ENCODE measurements at places on chromosomes 1 and 21. TPM values are rescaled to one million over a fixed set of nuclear protein-coding genes. Genes with fewer than 3 reads are reported as not detected.

DNA sequence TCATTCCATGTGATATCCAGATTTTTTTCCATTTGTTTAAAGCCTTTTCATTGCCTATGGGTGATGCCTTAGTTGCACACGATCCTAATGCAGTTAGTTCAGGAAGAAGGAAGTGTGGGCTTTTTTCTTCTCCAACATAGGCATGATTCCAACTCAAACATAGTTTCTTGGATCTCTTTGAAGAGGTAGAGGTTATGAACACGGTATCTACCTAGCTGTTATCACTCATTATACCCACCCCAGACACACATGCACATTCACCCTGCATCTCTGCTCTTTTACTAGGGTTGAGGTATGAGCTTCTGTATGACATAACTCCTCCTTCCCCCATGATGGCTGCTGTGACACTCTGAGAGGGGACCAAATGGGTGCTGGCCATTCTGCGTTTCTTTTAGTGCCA is 122.1 kb upstream of the ZNF648 start:
- no peak for DNase-seq

- DNase-seq: no peak
Measured at GRCh38 chr21:14630556-14631069, 84.5 kb upstream of the SAMSN1 start.

- DNase-seq: no peak
Measured at GRCh38 chr1:66386712-66387111, 147.2 kb upstream of the SGIP1 start.

DNA sequence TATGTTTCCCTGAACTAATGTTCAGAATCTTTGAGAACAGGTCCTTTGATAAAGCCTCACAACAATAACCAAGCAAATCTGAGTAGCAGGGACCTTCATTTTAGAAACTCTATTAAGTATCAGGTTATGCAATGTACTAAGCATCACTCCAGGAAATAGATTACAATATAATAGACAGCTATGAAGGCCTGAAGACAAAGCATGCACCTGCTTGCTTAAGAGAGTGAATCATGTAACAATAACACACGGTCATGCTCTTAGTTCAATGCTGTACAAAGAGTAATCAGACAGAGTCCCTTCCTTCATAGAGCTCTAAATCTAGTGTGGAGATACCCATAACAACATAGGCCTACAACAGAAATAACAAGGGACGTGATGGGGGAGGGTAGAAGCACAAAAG is 8.1 kb upstream of the CMPK1 start:
- no peak for DNase-seq

DNA sequence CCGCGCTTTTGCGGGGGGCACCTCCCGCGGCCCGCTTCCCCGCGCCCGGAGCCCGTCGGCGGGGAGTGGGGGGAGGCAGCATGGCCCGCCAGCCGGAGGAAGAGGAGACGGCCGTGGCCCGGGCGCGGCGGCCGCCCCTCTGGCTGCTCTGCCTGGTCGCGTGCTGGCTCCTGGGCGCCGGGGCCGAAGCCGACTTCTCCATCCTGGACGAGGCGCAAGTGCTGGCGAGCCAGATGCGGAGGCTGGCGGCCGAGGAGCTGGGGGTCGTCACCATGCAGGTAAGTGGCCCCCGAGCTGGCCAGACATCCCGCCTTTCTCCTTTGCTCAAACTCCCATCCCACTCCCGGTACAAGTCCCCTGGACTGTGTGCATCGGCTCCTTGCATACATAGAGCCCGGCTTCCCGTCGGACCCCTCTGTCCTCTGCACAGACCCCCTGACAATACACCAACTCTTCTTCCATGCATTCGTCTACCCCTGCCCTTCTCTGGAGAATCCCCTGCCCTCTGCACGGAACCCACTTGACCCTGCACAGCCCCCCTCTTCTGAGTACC is 812 bp downstream of the CACHD1 start:
- no peak for DNase-seq

DNA sequence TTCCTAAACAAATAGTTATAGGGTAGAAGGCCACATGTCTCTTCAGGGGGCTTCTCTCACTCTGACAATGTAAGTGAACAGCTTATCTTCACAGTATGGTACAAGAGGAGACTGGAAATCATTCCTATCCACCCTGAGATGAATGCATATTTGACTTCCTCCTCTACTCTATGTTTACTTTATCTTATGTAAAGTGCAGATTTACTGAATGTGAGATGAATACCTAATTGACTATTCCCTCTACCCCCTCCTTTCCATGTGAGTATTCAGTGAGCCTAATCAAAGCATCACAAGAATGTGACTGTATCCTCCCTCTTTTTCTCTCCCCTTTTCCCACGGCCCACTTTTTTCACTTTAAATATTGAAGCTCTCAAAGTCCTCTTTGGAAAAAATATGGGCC is 132.5 kb downstream of the BACH1 start:
- DNase-seq: no peak

GRCh38 chr1:236688705-236689104 is 2.4 kb downstream of the ACTN2 start:
- DNase-seq: no peak

GRCh38 chr21:16258844-16259611 is 529.2 kb downstream of the USP25 start:
- DNase-seq: no peak

GRCh38 chr1:223246476-223247112 is 103.5 kb upstream of the TLR5 start:
- DNase-seq: no peak

DNA sequence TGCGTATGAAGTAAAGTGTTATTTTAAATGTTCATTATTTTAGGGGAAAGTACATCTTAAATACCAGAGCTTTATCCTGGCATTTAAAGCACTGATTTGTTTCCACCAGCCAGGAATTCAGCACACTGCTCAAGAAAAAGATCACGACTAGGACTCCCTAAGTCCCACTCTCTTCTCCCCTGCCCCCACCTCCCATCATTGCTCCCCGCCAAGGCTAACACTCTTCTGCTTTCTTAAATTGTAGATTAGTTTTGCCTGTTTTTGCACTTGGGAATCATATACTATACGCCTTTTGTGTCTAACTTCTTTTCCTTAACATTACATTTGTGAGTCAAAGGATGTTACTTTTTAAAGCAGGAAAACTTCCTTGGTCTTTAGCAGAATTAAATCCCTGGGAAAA is 37.5 kb upstream of the C1orf105 start:
- DNase-seq: no peak

GRCh38 chr1:182962554-182963115 is 9.7 kb upstream of the SHCBP1L start:
- DNase-seq: peak; percentile 58

KCNH1 gene
- 0.73 TPM for polyA plus RNA-seq

SAMD13 gene
- 5.8 TPM for polyA plus RNA-seq

PLA2G2A gene
- not detected for polyA plus RNA-seq

CHODL gene
- 52.5 TPM for polyA plus RNA-seq
